ENCODE measurements at places on chromosomes 1 and 21.

DNA sequence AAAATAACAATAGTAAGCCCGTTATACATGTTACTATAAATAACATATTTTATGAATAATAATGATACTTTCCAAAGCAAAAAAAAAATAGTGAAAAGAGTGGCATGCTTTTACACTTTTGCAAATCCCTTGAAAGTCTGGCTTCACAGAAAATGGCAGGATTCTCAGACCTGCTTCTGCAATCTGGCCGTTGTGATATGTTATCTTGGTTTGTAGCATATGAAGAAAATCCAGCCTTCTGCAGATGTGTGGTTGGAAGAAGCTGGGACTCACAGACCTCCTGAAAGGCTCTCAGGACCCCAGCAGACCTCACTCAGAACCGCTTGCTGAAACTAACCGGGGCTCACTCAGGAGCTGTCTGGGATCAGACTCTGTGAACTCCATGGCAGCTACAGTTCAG, 256.0 kb upstream of the TMEM51 start:
- DNase-seq, result no peak

DNA sequence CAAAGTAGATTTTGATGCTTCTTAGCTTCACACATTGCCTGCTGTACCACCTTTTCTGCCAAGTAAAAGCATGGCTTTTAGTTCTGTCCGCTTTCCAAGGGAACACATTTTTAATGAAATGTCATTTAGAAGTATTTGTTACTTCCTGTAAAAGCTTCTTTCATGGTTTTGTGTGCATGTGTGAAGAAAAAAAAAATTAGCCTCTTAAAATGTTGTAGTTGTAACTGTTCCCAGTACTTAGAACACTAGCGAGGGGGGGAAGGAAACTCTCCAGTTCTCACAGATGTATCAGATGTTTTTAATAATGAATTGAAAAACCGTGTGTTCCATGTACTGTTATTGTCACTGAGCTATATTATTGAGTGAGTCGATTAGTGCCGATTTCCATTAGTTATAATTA, 568.3 kb upstream of the ADGRL2 start:
- DNase-seq, result no peak

GRCh38 chr1:203649999-203650836, 23.6 kb downstream of the ATP2B4 start:
- no peak for DNase-seq

- DNase-seq, result peak; percentile 37
Observed at GRCh38 chr1:180482425-180483275, 19.7 kb downstream of the ACBD6 start.

DNA sequence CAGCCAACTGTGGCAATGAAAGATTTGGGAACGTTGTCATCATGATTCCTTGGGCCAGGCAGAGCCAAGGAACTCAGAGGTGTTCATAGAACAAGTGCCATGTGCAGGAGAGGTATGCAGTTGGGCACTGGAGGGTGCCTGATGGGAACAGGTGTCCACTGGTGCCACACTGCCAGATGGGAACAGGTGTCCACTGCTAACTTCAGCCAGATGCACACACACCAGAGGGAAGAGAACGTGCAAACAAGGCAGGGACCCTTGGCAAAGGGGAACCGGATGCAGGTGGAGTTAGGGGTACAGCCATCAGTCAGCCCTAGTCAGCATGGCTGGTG, 13.5 kb downstream of the OLFML2B start:
- no peak for DNase-seq

DNA sequence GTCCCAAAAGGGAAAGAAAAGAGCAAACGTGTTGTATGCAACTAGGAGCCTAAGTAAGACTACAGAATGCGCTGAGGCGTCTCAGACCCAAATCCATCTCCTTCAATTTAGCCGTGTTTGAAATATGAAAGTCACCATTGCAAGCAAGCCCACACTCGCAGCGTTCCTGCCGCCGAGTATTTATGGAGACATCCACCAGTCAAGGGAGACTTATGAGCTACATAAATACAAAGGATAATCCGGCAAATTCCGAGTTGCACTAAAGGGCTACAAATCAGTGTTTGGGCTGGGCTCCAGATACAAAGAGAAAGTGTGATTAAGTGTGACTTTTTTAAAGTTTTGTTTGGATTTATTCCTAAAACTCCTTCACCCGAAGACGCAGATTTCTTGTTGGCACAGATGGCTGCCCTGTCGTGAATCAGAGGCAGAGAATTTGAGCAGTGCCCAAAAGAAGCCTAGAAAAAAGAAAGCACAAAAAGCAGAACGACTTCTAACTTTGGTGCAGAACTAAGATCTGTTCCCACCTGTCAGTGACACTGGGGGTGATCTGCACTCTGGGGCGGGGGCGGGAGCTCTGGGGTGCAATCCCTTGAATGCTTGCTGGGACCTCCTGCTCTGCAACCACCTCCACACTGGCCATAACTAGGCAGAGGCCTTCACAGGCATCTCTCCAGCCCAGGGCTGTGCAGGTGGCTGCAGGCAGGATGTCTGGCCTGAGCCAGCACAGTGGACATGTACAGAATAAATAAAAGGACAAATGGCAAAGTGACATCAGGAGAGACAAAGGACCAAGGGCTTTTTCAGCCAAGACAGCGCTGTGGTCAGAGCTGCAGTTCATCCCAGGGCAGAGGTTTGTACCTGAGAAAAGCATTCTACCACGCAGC, 489.7 kb downstream of the NPHP4 start:
- no peak for DNase-seq

GRCh38 chr1:94886361-94886760, 40.5 kb downstream of the CNN3 start:
- DNase-seq, result no peak

DNA sequence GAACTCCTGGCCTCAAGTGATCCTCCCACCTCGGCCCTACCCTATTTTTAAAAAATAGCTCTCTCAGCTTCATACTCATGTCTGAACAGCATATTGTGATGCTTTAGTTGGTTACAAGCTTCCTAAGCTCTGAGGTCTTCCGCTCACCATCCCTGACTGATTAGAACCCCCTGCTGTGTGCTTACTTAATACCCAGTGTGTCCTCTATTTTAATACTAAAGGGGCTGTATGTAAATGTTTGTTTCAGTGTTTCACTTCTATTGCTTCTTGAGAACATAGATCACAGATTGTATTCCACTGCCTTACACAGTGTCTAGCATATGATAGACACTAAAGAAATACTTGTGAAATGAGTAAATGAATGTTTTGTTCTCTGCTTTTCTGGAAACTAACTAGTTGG, 29.8 kb downstream of the ZYG11B start:
- DNase-seq, result no peak

GRCh38 chr1:76727520-76727919, 139.8 kb upstream of the ST6GALNAC5 start:
- no peak for DNase-seq

- DNase-seq, result peak; percentile 56
Observed at GRCh38 chr21:43597052-43597451, 62.2 kb downstream of the HSF2BP start.

GRCh38 chr21:36901575-36901974, 64.9 kb downstream of the HLCS start:
- no peak for DNase-seq

- DNase-seq, result no peak
Observed at GRCh38 chr1:117412472-117412871, 45.2 kb downstream of the MAN1A2 start.

GRCh38 chr1:219582865-219583264, 30.0 kb downstream of the ZC3H11B start:
- no peak for DNase-seq

Data from kidney glomerular epithelial cell (primary cell).